CD4-positive, alpha-beta T cell treated with Interleukin-12 subunit alpha and Interleukin-12 subunit beta, for 1 hour (primary cell): ENCODE measurements at places on chromosomes 13 and 19.
A peak's percentile ranks its signal among the peaks of the same experiment; 100 is the strongest.

GRCh38 chr19:49861541-49862378 lies 5.6 kb downstream of the PNKP start:
- DNase-seq: no peak

DNA sequence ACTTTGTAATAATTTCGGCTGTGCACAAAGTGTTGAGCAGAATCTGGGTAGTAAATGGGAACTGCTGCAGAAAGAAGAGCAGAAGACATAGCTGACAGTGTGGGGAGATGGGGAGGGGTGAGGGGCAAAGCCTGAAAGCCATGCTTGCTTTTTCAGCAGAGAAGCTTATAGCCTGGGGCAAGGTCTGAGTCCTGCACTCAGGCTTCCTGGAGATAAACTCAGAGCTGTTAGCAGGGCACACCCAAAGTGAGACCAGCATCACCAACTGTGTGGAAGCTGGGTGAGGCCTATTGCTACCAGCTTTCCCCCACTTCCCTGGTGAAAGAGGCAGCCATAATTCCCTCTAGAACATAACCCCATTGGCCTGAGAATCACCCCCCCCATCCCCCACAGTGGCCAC lies 15.6 kb upstream of the LHFPL6 start:
- no peak for DNase-seq

- no peak for DNase-seq
These were observed 145.0 kb downstream of the ABCC4 start for GRCh38 chr13:95156208-95156607.

DNA sequence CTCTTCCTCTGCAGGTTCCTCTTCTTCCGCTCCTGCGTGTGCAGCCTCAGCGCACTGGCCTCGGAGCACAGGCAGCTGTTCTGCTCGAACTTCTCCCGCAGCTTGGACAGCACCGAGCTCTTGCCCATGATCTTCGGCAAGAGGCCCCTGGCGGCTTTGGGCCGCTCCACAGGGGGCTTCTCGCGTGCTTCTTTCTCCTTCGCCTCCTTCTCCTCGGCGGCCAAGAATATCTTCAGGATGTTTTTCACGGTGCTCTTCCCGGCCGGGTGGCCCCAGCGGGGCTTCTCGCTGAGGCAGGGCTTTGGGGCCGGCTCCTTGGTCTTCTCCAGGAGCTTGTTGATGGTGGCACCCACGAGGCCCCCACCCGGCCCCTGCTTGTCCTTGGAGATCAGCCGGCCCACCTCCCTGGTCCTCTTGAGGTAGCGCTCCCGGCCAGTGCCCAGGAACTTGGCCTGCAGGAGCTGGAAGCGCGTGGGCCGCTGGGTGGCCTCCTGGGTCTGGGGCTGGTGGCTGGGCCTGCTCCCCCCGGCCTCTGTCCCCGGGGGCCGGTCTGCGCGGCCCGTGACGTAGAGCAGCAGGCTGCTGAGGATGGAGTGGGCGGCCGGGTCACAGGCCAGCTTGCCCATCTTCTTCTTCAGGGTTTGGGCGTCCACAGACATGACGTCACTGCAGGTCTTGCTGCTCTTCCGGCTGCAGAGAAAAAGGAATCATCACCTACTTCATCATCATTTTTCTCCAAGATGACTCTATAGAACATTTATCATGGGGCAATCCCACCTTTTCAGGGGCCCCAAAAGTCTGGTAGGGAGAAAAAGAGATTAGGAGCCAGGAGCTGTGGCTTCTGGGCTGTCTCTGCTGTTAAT lies 43.8 kb upstream of the GRTP1 start:
- DNase-seq: no peak

DNA sequence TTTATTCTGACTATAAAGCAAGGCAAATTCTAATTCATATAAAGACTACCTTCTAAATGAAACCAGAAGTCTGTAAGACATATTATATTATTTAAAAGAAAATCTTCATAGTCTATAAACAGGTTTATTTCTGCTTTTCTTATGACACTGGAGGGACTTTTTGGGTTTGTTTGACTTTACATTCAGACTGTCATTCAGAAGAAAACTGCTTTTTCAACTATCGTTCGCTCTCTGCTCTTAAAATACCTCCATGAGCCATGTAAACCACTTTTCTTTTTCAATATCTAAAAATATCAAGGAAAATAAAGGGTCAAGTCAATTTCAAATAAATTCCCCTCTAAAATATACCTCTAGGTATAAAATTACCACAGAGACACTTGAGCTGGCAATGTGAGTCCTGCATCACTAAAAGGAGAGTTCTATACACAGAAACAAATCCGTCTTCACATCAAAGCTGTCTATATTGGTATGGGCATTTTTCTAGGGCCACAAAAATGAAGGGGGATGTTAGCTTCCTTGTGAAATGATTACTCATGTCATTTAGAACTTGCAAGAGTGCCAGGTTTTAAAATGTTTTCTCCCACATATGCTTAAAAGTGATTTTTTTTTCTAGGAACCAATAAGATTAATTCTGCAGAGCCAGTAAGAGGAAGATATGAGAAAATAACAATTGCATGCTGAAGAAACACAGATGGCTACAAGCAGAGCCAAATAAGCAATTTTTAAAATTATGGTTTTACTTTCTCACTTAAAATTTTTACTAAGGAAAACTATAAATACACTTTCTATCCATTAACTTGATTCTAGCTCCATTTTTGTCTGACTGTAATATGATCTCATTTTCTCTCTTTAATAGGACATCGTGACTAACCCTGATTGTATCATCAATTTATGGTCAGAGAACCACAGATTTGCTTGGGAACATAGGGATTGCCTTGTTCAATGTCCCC lies 181.8 kb downstream of the TBC1D4 start:
- DNase-seq: no peak

- DNase-seq: peak; percentile 25
These were observed 13.9 kb downstream of the FCHO1 start for GRCh38 chr19:17765069-17765618.

- DNase-seq: no peak
These were observed 17.1 kb upstream of the SHFL start for GRCh38 chr19:10069046-10069445.

DNA sequence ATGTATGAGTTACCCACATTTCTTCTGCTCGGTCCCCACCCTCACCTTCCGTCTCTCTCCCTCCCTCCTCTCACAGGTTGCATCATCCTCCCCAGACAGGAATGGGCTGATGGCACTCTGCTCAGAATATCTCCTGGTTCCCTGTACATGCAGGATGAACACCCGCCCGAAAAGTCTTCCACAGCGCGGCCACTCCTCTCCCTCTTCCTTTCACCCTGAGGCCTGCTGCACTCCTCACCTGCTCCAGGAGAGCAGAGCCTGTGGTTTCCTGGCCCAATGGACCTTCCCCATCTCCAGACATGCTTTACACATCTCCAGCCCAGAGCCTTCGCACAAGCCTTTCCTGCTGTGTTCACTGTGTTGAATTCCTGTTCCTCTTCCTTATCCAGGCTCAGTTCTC lies 40.9 kb downstream of the GSX1 start:
- DNase-seq: no peak

DNA sequence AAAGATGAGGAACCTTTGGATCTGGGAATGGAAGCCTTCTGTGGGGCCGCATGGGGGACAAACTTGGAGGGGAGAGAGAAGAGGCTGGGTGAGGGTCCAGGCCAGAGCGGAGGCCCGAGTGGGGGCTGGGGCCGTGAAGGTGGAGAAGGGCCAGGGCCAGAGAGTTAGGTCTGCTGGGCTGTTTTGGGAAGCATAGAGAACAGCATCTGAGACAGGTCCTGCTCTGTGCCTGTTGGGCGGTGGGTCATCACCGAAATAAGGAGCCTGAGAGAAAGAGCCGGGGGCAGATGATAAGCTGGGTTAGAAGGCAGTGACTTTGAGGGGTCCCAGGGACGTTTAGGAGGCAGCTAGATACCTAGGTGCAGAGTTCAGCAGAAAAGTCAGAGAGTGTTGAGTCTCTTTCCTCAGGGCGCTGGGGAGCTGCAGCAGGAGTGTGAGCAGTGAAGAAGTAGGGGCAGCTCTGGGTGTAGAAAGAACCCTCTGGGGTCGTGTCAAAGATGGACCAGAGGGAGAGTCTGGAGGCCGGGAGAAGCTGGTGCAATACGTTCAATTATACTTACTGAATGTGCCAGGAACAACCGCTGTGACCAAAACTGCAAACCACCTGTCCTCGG lies 2.7 kb downstream of the SPACA6 start:
- DNase-seq: no peak

- no peak for DNase-seq
These were observed 26.2 kb downstream of the FREM2 start for GRCh38 chr13:38713046-38713445.

GRCh38 chr13:53064731-53065130 lies 36.1 kb downstream of the OLFM4 start:
- no peak for DNase-seq

- DNase-seq: peak; percentile 43
These were observed 15.4 kb downstream of the TLE5 start for GRCh38 chr19:3046698-3047495.

DNA sequence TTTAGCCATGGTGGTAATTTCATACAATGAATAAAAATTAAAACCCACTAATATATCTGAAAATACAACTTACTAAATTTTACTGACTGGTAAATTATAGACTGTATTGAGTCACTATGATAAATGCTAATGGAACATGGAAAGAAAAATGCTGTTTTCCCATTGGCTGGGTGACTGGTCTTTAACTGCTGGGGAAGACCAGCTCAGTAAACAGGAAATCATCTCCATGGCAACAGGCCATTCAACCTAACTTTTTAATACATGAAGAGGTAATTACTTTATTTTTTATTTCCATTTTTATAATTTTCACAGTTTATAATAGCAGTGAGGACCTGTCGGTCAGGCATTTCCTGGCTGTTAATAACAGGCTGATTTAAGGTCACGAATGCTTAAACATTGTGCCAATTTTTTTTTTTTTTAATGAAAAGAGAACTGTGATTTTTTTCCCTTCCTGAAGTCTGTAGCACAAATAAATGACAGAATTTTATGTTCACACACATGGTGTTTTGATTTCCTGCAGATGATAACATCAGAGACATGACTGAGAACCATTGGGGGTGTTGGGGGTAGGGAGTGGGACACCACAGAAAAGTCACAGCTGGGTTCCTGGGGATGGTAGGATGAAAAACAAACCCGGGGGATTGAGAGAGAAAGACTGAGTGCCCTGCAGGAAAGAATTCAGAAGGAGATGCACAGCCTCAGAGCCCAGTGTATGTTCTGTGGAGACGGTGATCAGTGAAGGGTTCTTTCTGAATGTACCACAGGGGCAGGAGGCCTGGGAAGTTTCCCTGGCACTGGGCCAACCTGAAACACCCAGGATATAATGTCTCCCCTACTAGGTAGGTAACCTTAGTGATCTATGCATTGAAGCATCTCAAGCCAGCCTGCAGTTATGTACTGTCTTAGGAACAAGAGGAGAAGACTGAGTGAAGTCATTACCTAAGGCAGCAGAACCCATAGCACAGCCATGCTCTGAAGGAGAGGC lies 297.1 kb downstream of the COG6 start:
- peak; percentile 53 for DNase-seq

GRCh38 chr19:58543826-58544590 lies at the start of gene TRIM28:
TSS of gene TRIM28 (plus strand) at chr19:58544064. CDS start at chr19:58544758, 694 bp downstream.
- peak; percentile 100 for DNase-seq

- DNase-seq: no peak
These were observed 22.6 kb downstream of the KLHL26 start for GRCh38 chr19:18659281-18660050.

DNA sequence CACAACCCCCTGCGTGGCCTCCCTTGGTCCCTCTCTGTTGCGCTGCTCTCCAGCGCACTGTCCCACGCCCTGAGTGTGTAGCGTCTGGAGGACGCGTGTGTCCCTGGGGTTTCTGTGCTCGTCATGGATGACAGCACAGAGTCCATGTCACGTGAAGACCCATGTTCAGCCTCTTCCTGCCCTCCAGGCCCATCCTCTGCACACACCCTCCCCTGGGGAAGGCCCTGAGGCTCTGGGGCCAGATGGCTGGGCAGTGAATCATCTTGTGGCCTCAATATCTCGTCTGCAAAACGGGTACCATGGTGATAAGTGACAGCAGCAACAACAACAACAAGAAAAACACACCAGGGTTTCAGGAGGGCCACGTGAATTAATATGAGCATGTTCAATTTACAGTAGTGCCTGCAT lies 71.5 kb upstream of the ARHGEF7 start:
- no peak for DNase-seq

- no peak for DNase-seq
These were observed 47.2 kb downstream of the LYL1 start for GRCh38 chr19:13055213-13056051.

GRCh38 chr13:99086267-99087097 lies 108.6 kb upstream of the DOCK9 start:
- peak; percentile 79 for DNase-seq

GRCh38 chr19:6181119-6181518 lies 45.7 kb downstream of the ACSBG2 start:
- DNase-seq: no peak

DNA sequence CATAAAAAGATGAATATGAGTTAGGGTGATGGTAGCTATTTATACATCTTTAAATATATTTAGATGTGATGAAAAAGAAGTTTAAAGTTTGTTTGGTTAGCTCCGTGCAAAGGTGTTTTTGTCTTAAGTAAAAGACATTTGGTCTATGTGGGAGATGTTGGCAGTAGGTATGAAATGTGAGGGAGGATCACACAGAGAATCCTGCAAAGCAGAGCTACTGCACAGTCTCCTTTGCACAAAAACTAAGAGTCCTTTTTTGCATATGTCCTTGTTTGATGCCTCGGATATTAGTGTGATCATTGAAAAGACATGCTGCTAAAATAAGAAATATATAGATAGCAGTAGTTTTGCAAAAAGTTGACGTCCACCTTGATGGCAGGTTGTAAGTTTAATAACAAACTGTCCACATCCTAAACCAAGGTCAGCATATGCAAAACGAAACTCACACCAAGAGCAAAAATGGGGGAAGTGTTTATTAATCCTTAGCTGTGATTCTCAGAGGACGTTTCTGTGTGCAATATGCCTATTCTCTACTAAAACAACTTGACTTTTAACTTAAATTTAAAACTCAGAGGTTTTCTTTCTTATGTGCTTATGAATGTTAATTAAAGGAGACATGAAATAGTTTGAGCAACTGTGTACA lies 870.1 kb downstream of the PCDH9 start:
- no peak for DNase-seq

DNA sequence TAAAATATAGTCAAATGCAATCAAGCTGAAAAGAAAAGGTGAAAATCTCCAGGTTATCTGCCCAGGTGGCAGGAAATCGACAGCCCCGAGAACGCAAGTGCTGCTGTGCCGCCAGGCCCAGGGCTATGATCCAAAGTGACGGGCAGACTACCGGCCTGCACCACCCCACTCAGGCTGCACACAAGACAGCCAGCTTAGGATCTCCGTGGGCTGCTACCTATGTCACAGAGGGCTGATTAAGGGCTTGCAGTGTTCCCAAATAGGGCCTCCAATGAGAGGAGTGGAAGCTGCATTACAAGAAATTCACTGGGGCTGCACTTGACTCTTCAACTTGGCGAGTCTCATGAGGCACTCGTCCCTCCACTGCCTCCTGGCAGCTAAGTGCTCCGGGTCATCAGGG lies 121.8 kb downstream of the CRYL1 start:
- DNase-seq: no peak

DNA sequence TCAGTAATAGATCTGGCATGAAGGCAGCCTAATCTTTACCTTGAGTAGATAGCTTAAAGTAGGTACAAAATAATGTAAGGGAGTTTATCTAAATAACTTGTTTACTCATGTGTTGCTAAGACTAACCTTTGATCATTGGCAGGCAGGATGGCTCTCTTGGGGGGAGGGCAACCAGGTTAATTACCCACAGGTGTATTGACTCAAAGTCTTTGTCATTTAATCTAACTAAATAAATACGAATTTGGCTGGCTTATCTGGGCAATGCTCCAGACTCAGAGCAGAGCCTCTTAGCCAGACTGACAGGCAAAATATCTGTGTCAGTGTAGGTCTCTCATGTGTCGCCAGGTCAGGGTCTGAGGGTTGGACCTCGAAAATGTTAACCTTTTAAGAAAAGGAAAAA lies 283.4 kb upstream of the KLHL1 start:
- DNase-seq: no peak

GRCh38 chr19:39550197-39550596 lies 10.2 kb upstream of the EID2 start:
- no peak for DNase-seq
